ENCODE measurements at places on chromosomes 7 and 10.

DNA sequence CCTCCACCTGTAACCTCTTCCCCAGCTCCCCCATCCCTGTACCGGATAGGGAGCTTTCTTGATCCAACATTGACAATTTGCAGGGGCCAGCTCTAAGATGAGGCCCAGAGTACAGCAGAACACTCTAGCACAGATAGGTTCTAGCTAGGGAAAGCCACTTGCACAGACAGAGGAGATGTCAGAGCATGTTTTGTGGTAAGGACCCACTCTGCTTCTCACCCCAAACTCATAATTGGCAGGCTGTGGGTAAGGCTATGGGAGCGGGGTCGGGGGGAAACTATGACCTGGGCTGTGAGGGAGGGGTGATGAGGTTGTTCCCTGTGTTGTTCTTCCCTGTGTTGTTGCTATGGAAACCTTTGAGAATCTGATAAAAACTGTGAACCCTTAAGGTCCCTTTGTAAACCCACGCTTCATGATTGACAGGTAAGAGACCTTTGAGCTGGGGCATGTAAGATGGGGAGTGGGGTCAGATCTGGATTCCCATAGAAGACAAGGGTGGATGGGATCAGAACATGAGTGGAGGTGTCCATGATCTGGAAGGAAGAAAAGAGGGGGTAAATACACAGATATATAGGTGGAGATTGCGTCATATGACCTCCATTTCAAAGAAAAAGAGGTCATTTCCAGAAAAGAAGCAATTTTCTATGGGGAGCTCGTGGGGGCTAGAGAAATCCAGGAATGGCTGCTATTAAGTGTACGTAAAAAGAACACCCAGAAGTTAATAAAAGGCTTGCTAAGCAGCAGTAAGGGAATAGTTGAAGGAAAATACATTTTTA lies 4.0 kb downstream of the CALD1 start:
- no peak for DNase-seq

DNA sequence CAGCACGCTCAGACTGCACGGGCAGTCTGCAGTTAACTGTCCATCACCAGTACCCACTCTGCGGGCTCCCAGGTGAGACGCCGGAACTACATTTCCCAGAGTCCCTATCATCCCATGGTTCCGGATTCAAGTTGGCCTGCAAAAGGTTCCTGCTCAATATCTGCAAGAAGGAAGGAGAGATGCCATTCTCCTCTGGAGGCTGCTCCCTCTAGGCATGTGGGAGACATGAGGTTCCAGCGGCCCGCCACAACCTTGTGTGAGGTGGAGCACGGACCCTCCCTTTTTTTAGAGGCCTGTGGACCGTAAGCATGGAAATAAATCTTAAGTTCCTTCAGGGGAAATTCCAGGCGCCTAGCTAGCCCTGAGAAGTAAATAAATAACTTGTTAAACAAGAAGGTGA lies 29.7 kb downstream of the NUP42 start:
- DNase-seq: no peak

DNA sequence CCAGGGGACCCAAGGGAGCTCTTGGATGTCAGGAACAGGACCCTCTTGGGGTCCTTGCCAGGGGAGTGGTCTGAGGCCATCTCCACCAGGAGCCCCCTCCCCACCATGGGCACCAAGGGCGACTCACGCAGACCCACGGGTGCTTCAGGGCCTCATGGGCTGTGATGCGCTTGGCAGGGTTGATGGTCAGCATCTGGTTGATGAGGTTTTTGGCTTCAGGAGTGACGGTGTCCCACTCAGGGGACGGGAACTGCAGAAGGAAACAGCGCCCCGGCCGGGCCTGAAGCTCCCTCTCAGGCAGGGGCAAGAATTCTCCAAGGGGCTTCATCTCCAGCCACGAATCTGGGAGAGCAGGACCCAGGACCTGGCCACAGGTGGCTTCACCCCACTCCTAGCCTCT lies 41.3 kb downstream of the YKT6 start:
- DNase-seq: no peak

- no peak for DNase-seq
Measured at GRCh38 chr10:125226005-125226404, 65.6 kb upstream of the CTBP2 start.

DNA sequence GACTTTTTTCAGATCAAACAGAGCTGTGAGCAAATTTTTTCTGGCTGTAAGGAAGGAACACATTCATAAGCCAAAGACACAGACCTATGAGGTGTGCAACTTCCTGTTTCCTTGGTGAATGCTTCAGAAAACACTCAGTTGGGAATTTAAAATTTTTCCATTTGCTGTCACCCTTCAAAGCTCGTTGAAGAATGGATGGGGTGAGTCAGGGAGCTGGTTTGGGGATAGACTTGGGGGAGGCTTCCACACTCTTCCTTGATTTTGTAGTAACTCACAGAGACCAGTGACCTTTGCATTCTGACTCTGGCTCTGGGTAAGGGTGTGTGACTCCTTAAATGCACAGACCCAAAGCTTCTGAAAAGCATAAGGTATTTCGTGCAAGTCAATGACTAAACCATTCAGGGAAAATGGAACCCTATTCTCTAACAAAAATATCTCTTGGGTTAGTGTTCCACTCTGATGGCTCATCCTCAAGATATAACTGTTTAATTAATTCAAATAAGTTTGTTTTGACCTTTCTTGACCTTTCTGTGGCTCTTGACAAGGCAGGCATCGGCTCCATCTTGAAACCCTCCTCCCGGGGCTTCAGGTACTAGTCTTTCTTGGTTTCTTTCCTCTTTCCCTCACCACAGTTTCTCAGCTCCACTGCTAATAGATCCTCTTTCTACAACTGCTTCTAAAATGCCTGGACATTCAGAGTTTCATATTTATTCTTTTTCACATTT lies 227.8 kb upstream of the INHBA start:
- no peak for DNase-seq

DNA sequence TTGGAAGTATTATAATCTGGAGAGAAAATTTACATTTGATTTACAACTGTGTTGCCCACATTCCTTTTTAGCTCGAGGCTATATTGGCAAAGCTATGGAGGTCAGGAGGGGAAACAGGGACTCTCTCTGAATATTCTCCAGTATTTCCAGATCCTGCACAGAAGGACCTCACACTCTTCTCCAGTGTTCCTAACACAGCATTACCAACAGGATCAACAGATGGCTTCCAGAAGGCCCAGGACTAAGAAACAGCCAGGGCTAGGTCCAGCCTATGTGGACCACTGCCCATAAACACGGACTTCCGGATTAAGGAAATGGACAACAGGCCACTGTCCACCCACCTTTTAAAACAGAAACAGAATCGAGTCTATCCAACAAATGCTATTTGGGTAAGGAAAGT lies 65.3 kb downstream of the CHCHD3 start:
- DNase-seq: no peak

DNA sequence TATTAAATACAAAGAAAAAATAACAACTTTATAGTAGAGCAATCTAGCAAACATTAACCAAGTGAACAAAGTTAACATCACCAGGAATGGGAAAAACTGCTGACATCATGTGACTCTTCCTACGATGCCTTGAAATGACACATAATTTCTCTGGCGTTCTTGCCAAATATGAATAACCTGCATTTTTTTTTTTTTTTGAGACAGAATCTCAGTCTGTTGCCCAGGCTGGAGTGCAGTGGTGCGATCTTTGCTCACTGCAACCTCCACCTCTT lies 126.5 kb upstream of the VKORC1L1 start:
- no peak for DNase-seq

- DNase-seq: peak; percentile 69
Measured at GRCh38 chr10:132458586-132459300, 61.7 kb downstream of the PWWP2B start.

GRCh38 chr7:116772423-116772863 lies 89.9 kb upstream of the CAPZA2 start:
- no peak for DNase-seq

GRCh38 chr7:124922200-124922599 lies 7.4 kb downstream of the POT1 start:
- DNase-seq: no peak

GRCh38 chr7:118011652-118012051 lies 138.4 kb upstream of the CTTNBP2 start:
- DNase-seq: no peak

GRCh38 chr10:77357611-77358310 lies 279.8 kb downstream of the KCNMA1 start:
- no peak for DNase-seq

GRCh38 chr10:1097436-1097835 lies 41.3 kb downstream of the WDR37 start:
- no peak for DNase-seq

DNA sequence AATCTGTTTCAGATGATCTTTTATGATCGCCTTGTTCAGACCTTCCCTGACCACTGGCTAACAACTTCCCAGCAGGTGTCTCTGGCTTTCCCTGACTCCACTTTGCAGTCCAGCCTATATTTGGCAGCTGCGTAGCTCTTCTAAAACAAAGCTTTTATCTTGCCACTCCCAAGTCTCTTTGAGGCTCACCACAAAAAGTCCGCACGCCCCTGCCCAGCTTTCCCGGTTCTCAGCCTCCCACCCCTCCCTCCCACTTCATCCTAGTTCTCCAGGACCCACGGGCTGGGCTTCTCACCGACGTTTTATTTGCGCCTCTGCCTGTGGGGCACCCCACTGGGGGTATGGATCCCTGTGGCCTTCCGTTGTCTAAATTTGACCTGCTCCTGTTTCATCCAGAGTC lies 58.9 kb upstream of the USP6NL start:
- DNase-seq: no peak

- no peak for DNase-seq
Measured at GRCh38 chr7:122682815-122683550, 15.9 kb downstream of the RNF133 start.

DNA sequence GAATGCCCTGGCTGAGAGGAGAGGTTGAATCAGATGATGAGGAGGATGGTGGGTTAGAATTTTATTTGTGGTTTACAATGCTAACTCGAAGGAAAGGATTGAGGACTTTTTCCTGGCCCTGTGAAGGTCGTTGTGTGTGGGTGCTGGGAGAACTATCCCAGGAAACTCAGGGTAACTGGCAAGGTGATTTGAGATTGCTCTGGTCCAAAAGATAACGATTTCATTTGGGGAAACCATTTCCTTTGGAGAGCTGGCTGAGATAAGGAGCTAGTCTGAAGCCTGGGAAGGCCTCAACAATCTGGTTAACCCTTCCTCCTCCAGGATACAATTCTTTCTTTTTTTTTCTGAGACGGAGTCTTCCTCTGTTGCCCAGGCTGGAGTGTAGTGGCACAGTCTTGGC lies 33.0 kb downstream of the HK1 start:
- DNase-seq: no peak

DNA sequence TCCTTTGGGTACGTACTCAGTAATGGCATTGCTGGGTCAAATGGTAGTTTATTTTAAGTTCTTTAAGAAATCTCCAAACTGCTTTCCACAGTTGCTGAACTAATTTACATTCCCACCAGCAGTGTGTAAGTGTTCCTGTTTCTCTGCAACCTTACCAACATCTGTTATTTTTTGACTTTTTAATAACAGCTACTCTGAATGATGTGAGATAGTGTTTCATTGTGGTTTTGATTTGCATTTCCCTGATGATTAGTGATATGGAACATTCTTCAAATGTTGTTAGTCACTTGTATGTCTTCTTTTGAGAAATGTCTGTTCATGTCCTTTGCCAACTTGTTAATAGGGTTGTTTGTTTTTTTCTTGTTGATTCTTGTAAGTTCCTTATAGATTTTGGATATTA lies 558.9 kb downstream of the SH2D4B start:
- no peak for DNase-seq

DNA sequence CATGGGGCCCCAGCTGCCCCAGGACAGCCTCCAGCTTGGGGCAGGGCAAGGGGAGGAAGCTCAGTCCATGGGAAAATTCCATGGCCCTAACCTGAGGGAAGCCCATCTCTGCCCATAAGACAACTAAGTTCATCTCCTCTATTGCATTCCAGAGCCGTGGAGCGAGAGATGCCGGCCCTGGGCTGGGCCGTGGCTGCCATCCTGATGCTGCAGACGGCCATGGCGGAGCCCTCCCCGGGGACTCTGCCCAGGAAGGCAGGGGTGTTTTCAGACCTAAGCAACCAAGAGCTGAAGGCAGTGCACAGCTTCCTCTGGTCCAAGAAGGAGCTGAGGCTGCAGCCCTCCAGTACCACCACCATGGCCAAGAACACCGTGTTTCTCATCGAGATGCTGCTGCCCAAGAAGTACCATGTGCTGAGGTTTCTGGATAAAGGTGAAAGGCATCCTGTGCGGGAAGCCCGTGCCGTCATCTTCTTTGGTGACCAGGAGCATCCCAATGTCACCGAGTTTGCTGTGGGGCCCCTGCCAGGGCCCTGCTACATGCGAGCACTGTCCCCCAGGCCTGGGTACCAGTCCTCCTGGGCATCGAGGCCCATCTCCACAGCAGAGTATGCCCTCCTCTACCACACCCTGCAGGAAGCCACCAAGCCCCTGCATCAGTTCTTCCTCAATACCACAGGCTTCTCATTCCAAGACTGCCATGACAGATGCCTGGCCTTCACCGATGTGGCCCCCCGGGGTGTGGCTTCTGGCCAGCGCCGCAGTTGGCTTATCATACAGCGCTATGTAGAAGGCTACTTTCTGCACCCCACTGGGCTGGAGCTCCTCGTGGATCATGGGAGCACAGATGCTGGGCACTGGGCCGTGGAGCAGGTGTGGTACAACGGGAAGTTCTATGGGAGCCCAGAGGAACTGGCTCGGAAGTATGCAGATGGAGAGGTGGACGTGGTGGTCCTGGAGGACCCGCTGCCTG lies 4.3 kb downstream of the AOC1 start:
- DNase-seq: no peak

DNA sequence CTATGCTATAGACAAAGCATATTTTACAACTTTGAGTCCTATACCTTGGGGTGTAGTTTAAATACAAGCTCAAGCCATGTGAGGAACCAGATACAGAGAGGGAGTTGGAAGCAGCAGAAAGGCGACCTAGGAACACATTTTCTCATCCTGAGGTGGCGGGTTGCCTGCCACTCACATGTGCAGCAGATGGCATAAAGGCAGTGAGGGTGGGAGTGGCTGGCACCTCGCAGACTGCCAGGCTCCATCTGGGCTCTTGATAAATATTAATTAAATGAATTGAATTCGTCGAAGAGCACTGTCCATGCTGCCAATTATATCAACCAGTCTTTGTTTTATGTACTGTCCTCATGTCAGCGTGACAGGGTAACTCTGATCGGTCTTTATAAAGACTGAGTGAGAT lies 79.0 kb upstream of the SEMA3C start:
- no peak for DNase-seq

GRCh38 chr10:111833251-111833650 lies 350.3 kb downstream of the GPAM start:
- DNase-seq: no peak

Measured in activated naive CD4-positive, alpha-beta T cell treated with Interleukin-2 at 50 U/mL for 16 hours (primary cell).